Stimulated activated CD4-positive, alpha-beta T cell treated with anti-CD3 and anti-CD28 coated beads, Interleukin-4, amount 100 ng/mL, for 48 hours (primary cell): ENCODE measurements at places on chromosomes 7 and 10.
A peak's percentile ranks its signal among the peaks of the same experiment; 100 is the strongest.

DNA sequence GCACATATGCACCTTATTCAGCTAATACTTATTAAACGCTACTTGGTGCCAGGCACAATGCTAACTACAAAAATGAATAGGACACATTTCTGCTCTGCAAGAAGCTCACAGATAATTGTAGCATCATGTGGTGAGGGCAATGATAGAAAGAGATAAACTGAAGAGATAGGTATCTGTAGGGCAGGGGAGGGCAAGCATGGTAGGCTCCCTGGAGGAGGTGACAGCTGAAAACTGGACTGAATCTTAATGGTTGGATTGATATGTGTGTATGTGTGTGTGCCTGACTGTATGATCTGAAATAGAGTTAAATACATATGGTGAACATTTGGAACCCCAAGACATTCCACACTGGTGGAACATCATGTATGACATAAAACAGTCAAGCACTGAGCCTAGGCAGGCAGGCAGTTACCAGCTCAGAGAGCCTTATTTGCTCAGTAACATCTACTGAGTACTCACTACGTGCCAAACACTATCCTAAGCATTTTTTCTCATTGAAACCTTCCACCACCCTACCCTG is 4.8 kb upstream of the CEP55 start:
- no peak for DNase-seq

DNA sequence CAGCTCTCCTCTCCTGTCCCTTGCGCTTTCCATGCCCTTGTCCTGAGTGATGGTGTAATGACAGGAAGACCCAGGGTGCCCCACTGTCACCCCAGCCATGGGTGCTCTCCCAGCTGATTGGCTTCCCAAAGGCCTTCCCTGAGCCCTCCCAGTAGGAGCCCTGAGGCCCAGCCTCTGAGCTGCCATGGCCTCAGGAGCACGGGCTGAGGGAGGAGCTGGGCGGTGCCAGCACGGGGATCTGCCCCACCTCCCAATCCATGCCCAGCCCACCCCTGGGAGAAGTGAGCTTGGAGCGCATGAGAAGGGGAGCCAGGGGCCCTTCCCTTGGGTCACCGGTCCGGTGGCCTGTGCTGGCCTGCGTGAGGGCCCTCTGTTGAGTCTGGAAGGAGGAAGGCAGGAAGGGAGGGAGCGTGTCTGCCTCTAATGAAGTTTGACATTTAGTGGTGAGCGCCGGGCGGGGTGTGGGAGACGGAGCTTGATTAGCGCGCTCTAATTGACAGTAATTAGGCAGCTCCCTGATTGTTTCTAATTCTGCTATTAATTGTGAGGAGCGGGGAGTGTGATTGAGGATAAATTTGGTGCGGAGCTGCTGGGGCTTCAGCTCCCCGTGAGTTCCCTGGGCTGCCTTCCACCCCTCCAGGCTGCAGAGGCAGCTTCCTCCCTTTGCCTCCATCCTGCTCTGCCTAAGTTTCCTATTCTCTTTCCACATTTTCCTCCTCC is 28.3 kb downstream of the GBX1 start:
- DNase-seq, result no peak

- peak; percentile 10 for DNase-seq
These were observed 126.1 kb upstream of the PRSS58 start for GRCh38 chr7:142383841-142384492.

GRCh38 chr10:114694752-114695151 is 36.7 kb upstream of the ABLIM1 start:
- peak; percentile 13 for DNase-seq

- DNase-seq, result no peak
These were observed 281.7 kb downstream of the FRMD4A start for GRCh38 chr10:14048930-14049613.

- DNase-seq, result no peak
These were observed 786.1 kb downstream of the CNTNAP2 start for GRCh38 chr7:146902728-146903127.

- DNase-seq, result no peak
These were observed 88.1 kb downstream of the SEPTIN14 start for GRCh38 chr7:55774327-55775050.

- DNase-seq, result no peak
These were observed 106.4 kb upstream of the FAM133B start for GRCh38 chr7:92696584-92696983.

DNA sequence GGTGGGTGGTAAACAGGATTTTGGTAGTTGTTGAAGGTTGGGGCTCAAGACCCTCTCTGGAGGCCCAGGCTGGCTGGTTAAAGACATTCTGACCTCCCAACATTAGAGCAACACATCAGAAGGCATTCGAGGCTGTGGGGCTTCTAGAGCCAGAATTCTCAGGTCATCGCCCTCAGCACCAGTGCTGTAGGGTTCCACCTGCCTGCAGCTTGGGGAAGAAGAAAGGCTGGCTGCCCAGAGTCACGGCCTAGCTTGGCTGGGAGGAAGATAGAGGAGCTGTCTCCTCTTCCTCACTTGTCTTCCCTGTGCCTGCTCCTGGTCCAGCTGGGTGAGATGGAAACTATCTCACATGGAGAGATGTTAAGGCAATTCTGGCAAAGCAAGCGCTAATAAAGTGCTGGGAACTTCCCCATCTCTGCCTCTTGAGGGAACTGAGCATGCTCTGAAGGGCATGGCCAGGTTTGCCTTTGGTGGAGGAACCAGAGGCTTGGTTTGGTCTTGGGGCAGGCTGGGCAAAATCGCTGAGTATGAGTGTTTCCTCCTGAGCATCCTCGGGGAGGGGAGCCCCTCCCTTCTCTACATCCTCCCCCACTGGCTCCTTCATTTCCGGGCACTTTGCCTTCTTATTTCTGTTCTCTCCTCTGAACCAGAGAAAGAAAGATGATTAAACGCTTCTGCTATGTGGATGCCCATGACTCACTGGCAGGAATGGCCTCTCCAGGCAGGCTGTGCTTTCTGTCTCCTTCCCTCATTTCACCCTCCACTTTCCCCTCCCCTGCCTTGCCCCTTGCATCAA is 509.0 kb upstream of the PODXL start:
- DNase-seq, result no peak

DNA sequence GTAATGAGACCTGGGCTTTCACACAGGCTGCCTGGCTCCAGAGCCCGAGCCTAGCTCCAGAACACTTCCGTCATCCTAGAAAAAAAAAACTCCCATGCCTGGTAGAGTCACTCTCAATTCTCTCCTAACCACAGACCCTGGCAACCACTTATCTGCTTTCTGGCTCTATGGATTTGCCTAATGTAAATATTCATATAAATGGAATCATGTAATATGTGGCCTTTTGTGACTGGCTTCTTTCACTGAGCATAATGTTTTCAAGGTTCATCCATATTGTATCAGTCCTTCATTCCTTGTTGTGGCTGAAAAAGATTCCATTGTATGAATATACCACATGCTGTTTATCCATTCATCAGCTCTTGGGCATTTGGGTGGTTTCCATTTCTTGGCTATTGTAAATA is 167.7 kb upstream of the MKLN1 start:
- DNase-seq, result no peak

DNA sequence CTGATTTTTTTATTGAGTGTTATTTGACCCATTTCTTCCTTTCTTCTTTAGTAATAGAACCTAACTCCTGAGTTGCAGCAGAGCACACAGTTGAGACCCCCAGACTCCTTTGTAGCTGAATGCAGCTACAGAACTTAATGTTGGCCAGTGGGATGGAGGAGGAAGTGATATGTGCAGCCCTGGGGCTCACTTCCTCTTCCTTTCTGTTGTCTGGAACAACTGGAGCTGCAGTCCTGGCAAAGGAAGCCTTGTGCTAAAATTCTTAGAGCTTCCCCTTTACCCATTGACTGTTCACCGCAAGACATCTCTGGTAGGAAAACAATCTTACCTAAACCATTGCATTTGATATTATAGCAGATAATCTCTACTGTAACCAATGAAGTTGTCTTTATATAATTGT is 86.6 kb downstream of the ITGB8 start:
- DNase-seq, result no peak

- no peak for DNase-seq
These were observed 1.6 kb upstream of the ANKRD2 start for GRCh38 chr10:97570789-97571471.

- no peak for DNase-seq
These were observed 457 bp downstream of the NSUN5 start for GRCh38 chr7:73308074-73308664.

DNA sequence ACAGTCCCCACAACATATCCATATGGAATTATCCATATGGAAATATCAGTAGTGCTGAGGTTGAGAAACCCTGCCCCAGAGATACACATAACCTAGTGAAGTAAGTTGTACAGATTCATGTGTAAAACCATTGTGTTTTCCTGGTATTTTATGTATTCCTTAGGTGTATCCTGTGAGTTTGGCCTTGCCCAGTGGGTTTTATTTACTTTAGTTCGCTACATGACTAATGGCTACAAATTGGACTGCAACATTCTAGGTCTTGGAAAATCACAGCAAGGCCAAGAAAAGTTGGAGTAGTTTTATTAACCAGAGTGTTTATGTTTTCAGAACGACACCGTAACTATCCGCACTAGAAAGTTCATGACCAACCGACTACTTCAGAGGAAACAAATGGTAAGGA is 1.4 kb downstream of the RPS24 start:
- no peak for DNase-seq

- DNase-seq, result no peak
These were observed 1.7 kb downstream of the ABCC2 start for GRCh38 chr10:99784016-99784726.

DNA sequence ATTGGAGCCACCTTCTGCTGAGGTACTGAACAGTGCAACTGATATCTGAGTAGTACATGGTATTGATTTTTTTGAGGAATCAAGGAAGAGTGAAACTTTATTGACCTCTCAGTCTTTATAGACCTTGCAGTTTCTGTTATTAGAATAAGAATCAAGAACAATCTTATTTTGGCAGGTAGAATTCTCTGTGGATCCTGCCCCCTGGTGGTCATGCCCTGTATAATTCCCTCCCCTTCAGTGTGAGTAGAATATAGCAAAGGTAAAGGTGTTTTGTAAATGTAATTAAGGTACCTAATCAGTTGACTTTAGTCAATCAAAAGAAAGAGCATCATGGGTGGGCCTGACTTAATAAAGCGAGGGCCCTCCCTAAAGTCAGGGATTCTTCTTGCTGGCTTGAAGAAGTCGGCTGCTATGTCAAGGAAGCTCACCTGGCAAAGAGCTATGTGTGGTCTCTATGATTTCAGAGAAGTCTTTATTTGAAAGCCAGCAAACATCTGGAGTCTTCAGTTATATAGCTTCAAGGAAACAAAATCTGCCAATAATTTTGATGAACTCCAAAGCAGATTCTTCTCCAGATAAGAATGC is 142.8 kb downstream of the LSM5 start:
- DNase-seq, result peak; percentile 27

- DNase-seq, result no peak
These were observed 513.5 kb downstream of the PTPRN2 start for GRCh38 chr7:158073845-158074840.

- peak; percentile 64 for DNase-seq
These were observed 2.2 kb downstream of the NPM3 start for GRCh38 chr10:101780818-101781654.

DNA sequence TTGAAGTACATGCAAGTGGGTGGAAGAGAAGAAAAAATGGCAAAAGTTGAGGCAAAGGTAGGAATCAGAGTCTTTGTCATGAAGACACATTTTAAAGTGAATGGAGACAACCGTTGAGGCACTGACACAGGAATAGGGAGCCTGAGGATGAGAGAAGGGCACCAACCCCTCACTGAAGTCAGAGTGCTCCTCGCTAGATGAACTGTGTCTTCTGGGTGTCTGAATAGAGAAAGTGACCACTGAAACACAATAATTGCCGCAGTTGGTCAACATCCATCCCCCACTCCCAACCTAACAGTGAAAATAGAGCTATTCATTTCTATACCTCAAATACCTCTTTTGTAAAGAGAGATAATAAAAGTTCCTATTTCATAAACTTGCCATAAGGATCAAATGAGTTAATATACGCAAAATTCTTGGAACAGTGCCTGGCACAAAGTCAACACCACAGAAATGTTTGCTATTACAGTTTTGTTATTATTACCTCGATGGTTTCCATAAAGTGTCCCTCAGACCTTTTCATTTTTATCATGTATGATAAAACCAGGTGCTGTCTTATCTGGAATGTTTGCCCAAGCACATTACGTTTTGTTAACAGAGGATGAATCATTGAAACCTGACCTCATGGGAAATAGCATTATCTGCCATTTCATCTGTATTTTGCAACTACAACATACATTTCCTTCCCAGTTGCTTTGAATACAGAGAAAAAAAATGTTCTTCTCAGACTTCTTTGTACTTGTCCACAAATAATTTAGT is 61.8 kb upstream of the SP4 start:
- no peak for DNase-seq

DNA sequence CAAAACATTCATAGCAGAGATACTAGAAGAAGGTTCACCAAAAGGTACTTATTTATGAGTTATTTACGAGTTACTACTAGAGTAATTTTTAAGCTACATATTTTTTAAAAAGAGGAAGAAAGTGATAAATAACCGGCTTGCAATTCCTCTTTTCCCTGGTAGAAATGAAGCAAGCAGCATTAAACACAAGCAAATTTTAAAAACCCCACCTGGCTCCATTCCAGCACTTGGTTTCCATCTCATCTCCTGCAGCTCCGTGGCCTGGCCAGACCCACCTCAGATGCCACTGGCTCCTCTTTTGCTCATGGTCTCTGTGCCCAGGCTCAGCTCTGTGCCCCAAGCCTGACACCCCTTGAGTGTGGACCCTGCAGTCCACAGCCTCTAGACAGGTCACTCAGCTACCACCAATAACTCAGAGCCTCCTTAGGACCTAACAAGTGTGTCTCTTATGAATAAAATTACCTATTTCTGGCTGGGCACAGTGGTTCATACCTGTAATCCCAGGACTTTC is 479.5 kb downstream of the TNS3 start:
- DNase-seq, result no peak

DNA sequence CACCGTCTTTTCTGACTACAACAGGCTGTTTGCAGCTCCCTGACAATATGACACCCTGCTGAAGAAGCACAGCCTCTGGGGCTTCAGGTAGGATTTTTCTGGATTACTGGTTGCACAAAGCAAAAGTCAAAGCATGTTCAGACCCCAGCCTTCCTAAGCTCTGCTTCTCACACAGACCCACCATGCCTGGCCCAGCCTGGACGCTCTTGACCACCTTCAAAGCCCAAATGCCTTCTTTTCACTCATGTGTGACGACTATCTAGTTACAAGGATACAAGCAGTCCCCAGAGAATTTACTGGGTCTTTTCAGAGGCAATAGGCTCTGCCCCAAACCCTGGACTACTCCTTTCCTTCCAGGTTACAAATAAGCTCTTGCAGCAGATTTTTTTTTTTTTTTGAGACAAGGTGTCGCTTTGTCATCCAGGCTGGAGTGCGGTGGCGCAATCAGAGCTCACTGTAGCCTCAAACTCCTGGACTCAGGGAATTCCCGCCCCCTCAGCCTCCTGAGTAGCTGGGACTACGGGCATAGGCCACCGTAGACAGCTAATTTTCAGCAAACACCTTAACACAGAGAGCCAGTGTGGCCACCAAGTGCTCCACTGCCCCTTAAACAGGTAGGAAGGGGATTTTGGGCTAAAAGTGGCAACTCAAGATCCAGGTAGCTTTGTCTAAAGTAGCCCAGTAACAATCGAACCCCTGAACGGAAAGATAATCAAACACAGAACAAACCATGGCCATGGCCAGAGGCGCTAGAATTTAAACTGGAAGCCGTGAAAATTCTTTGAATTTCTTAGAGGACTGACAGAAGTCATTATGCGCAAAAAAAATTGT is 16.2 kb downstream of the SVIL start:
- no peak for DNase-seq
